T-cell (primary cell): ENCODE measurements at places on chromosomes 5 and 9.

- DNase-seq: no peak
Measured at GRCh38 chr5:122915717-122916461, 70.5 kb downstream of the SNX24 start.

DNA sequence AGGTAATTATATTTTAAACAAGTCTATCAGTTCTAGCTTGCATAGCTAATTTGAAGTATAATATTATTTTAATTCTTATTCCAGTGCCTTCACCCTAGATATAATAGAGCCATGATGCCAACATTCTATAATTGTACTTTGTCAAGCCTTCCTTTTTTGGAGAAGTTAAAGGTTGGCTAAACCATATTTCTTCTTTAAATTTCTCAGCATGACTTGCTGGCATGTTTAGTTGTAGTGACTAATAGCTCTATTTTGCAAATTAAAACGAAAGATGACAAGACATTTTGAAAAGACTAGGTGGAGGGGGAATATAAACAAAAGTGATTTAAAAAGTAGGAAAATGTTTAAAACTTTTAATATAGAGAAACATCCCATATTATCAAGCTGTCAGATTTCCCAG, 400.7 kb downstream of the PSAT1 start:
- DNase-seq: no peak

GRCh38 chr5:170463426-170463825, 40.4 kb upstream of the KCNIP1 start:
- no peak for DNase-seq

- no peak for DNase-seq
Measured at GRCh38 chr5:111854186-111854585, 97.2 kb upstream of the NREP start.

GRCh38 chr9:86731511-86732063, 215.7 kb downstream of the GAS1 start:
- DNase-seq: no peak

DNA sequence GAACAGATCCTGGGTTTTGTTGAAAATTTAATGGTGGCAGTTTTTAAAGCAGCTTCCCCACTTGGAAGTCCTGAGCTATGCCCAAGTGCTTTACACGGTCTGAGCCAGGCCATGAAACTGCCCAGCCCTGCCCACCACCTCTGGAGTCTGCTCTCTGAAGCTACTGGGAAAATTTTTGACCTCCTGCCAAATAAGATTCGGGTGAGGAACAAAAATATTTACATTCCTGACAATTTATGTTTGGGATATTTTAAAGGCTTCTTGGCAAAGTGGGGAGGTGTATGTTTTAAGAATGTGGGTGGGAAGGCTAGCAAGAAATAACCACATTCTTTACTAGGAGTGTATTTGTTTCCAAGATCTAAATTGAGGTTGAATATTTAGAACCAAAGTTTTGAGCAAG, 50.0 kb downstream of the HACD4 start:
- no peak for DNase-seq

- DNase-seq: no peak
Measured at GRCh38 chr5:1762883-1763547, 36.6 kb downstream of the MRPL36 start.

DNA sequence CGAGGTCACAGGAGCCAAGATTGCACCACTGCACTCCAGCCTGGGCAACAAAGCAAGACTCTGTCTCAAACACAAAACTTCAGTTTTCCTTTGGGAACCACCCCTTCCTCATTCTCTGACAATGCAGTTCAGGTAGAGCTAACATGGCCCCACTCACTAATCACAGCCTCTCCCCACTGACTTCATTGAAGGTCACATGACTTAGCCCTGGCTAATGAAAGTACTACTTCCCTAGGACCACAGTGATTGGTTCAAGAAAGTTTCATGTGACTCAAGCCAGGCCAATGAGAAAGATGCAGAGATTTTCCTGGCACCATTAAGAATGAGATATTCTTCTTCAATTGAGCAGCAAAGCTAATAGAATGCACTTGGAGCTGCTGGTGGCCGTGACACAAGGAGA, 67.2 kb upstream of the GPBP1 start:
- no peak for DNase-seq

GRCh38 chr9:124852829-124853531, at the start of gene WDR38:
Gene WDR38, plus strand, starts transcription at chr9:124853460. Its CDS starts 72 bp downstream, at chr9:124853532.
- peak; percentile 78 for DNase-seq

- no peak for DNase-seq
Measured at GRCh38 chr9:1598270-1598669, 416.9 kb upstream of the SMARCA2 start.

DNA sequence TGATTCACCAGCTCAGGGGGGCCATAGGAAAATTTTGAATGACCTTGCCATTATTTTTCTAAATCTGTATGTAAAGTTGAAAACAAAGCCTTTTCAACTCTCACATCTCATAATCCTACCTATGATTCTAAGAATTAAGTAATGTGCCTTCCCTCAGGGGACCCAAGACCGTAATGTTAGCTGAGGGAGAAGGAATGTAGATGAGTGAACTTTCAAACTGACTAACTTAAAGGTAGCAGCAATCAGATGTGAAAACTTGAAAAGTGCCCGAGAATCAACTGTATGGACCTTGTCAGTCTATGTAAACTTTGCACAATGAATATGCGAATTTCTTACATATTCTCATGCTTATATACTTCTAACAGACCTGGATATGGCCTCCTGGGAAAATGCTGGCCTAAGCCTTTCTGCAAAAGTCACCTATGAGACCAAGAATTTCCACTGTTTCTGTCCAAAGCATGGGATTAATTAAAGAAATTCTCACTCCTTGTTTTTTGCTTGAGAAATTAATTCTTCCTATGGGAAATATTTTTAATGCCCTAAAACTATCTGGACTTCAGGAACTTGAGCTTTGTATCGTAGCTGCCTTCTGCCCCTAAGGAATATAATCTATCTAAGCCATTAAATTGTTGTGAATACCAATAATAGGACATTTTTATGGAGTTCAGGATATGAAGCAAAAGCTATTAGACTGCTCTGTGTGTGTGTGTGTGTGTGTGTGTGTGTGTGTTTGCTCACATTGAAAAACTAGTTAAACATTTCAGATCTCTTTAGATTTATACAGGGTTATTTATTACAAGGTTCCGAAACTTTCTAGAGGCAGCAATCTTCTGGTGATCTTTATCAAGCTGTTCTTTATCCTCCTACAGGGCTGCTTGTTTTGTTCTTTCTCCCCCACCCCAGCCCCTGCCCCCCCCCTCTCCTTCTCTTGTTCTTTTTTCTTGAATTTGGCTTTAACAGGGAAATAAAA, 169.1 kb upstream of the CLINT1 start:
- no peak for DNase-seq

DNA sequence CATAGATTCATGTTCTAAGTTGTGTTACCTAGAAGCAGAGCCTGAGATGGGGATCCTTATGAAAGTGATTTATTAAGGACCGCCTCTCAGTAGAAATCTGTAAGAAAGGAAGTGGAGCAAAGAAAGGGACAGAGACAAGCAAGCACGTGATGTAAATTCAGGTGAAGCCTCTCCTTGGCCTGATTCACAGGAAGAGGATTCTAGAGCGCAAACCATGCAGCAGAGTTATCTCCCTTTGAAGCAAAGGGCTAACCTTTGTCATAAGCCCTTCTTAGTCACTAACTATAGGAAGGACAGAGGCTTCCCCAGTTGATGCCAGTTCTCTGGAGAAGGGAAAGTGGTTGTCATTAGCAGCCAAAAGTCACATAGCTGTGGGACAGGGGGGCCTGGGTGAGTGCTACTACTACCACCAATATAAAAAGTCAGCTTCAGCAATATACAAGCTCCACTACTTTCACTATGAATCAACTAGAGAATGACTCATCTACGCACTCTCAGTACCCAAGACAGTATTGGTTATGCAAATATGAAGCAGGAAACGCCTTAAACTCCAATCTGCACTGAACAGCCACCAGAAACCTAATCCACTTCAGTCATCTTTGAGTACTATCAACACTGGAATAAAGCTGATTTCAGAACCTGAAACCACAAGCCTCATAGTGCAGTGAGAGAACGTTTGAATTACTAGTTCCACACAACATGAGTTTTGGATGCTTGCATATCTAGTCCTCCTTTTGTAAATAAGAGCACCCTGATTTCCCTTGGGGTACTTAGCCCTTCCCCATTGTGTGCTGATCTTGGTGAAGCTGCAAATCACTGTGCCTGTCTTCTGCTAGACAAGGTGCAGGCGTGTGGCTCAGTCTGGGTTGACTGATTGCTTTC, 162.7 kb downstream of the ZNF608 start:
- DNase-seq: no peak

DNA sequence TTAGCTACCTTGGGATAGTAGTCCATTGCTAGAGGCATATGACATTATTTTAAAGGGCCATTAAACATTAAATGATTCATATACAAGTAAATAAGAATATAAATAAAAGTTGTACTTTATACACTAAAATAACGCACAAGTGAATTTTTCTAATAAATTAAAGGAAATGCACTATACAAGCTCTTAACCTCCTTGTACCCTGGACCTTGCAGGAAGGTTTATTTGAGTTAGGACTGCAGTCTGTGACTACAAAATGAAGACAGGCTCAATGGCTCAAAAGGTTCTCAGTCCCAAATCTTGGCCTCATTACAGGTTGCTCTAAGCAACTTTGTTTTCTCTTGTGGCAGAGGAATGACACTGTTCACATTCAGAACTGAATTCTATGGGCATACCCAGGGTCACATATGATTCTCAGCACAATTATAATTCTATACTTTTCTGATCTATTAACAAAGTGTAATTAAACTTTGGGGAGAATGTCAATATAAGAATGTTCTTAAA, 34.4 kb downstream of the FEM1C start:
- no peak for DNase-seq

DNA sequence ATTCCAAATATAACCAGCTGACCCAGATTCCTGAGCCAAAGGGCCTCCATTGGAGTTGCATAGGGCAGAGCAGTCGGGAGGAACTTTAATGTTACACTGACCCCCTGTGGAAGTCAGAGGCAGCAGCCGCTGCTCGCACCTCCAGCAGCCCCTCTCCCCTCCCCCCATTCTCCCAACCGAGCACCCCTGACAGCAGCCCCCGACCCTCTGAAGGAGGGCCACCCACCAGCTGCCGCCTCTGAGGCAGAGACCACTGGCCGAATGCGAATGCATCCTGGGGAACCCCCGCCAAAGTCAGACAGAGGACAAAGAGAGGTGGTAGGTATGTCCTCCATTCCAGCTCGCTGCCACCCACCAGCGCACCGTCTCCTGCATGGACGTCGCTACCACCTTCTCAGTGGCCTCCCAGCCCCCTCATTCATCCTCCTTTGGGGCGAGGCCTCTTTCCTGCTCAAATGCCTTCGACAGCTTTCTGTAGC, 231.0 kb downstream of the CDK5RAP2 start:
- DNase-seq: no peak

DNA sequence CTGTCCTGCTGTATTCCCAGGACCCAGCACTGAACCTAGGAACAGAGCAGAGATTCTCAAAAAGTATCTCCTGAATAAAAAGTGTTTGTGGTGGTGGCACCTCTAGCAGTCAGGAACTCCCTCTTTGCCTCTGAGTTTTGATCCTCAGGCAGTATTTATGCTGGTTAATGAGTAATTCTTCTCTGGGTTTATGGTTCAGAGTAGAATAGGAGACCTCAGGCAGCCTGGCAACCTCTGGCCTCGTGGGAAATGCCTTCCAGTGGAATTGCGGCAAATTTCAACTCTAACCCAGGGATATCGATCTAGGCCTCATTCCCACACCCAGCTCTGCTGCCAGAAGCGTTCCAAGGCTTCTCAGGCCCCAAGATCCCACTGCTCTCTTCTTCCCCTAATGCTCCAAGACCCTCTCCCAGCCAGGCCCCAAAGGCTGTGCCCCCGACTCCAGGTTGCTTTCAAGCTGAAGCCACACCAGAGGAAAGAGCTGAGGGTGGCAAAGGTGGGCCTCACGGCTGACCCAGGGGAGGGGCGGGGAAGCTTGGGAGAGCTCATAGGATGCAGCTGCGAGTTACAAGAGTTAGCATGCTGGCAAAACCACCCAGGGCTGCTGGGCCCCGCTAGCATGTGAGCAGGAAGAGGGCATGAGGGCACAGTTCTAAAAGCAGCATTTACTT, 10.9 kb upstream of the HDHD3 start:
- DNase-seq: no peak

GRCh38 chr9:15182101-15182551, 124.9 kb downstream of the TTC39B start:
- no peak for DNase-seq

- no peak for DNase-seq
Measured at GRCh38 chr5:39696672-39697398, 272.1 kb upstream of the DAB2 start.

DNA sequence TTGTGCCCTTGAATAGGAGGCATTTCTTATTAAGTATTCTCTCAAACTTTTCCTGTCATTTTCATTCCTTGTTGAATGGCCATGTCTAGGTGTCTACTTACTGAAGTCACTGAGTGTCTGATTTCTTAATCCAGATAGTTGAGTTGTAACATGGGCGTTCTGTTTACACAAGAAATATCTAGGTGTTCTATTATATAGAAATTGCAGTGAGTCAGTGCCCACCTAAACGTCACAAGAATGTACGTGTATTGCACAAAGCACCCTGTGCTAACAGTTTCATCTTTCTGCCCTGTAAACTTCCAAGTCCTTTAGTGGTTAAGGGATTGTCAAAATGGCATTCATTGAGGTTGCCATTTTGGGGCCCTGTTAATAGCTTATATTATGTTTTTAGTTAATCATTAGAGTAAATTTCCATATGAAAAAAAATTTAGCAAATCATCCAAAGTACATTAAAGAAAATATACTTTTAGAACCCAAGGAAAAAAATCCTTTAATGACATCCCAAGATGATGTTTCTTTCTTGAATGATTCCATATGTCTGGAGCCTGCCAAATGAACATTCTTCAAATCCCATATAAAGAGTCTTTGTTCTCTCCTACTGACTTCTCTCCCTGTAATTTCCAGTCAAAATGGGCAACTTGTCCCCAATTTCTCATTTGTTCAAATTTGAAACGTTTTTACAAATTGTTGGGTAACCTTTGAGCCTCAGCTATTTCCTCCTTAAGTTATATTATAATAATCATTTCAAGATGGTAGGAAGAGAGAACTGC, 114.2 kb downstream of the GOLPH3 start:
- DNase-seq: no peak

- no peak for DNase-seq
Measured at GRCh38 chr5:169567079-169567478, 16.5 kb upstream of the SPDL1 start.

GRCh38 chr9:127149010-127149409, 26.6 kb upstream of the ANGPTL2 start:
- no peak for DNase-seq

GRCh38 chr5:135208903-135209721, 175.1 kb upstream of the PITX1 start:
- DNase-seq: no peak

DNA sequence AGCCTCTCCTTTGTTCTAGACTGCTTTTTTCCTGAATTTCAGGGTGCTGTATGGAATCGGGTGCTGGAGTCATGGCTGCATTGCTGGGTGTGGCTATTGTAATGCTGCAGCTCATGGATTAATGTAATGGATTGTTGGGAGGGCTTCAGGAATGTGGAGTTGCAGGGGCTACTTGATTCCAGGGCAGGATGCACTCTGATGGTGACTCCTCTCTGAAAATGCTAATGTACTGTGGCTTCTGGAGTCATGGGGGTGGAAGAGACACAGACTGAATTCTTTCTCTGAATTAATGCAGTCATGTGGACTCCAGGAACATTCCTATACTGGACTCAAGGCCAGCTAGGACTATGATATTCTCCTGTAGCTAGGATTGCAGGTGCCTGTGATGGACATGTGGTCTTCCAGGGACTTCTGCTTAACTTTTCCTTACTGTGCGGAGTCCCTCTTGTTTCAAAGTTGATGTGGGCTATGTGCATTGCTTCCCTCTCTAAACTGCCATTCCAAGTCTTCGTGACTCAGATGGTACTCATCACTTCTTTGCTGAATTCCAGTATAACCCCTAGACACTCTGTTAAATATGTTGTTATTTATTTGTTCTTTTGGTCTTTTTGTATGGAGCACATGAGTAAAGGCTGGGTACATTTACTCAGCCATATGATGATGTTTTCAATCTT, 396.2 kb downstream of the KCTD16 start:
- no peak for DNase-seq
